Foreskin keratinocyte (primary cell): ENCODE measurements at places on chromosomes 13 and 19. TPM values are rescaled to one million over a fixed set of nuclear protein-coding genes. Genes with fewer than 3 reads are reported as not detected.

SHANK1 gene
- 0.08 and 0.15 TPM in 2 replicates for polyA plus RNA-seq

GARIN5A gene
- polyA plus RNA-seq: 0.76 and 1.1 TPM in 2 replicates

DNA sequence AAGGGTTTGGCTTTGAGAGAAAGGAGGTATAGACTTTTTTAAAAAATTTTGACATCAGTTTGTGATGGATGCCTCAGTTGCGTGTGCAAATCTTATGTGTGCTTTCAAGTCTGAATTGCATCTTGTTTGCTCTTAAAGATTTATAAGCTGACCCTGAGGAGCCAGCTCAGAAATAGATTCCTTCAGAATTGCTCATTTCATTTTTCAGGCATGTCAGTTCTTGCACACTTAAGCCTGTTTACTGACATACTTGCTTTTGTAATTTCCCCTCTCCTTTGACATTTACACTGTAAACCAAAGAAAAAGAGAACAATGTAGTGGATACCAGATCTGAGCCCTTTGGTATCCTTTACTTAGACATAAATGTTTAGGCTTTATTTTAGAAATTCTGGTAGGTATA, 87.6 kb downstream of the RNF17 start:
- DNase-seq: peak; percentile 77

GRCh38 chr13:63086286-63086685, 1670.6 kb upstream of the PCDH20 start:
- no peak for DNase-seq

DNA sequence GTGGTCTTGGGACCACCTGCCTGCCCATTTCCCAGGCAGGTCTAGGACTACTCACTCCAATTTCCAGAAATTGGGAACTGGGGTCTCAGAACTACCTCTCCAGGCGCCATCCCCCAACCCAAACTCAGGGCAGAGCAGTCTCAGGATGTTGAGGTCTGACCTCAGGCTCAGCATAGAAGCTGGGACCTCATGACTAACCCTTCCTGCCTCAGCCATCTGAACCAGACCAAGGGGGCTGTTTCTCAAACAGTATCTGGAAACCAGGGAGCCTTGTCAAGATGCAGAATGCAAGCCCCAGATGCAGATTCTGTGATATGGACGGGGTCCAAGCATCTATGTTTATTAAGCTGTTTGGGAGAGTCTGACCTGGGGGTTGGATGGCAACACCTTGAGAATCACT, 1.3 kb downstream of the FBXW9 start:
- no peak for DNase-seq

DNA sequence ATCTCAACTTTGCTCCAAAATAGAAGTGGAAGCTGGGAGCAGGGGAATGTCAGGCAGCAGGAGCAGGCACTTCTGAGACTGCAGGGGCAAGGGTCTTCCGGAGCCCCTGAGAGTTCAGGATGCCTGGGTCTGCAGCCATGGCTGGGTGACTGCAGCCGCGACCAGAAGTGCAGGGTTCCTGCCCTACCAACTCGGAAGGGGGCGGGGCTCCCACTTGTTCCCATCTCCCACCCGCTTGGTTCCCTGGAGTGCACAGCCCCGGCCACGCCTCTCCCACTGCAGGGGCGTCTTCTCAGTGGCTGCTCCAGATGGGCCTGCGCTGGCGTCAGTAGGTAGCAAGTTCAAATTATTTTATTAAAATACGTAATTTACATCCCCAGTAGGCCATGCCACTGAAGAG, 1631.7 kb downstream of the OLFM4 start:
- no peak for DNase-seq

- no peak for DNase-seq
These were observed 1.5 kb upstream of the TNFSF9 start for GRCh38 chr19:6529351-6529750.

DNA sequence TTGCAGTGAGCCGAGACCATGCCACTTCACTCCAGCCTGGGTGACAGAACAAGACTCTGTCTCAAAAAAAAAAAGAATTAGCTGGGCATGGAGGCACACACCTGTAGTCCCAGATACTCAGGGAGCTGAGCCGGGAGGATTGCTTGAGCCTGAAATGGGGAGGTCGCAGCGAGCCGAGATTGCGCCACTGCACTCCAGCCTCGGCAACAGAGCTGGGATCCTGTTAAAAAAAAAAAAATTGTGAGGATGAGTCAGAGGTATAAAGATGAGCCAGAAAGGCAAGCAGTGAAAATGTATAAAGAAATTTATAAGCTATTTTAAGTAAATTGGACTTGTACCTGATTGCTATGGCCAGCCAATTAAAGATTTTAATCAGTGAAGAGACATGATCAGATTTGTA, 21.1 kb downstream of the KBTBD6 start:
- DNase-seq: no peak

- DNase-seq: no peak
These were observed 3.4 kb upstream of the HNRNPL start for GRCh38 chr19:38853214-38853613.

DNA sequence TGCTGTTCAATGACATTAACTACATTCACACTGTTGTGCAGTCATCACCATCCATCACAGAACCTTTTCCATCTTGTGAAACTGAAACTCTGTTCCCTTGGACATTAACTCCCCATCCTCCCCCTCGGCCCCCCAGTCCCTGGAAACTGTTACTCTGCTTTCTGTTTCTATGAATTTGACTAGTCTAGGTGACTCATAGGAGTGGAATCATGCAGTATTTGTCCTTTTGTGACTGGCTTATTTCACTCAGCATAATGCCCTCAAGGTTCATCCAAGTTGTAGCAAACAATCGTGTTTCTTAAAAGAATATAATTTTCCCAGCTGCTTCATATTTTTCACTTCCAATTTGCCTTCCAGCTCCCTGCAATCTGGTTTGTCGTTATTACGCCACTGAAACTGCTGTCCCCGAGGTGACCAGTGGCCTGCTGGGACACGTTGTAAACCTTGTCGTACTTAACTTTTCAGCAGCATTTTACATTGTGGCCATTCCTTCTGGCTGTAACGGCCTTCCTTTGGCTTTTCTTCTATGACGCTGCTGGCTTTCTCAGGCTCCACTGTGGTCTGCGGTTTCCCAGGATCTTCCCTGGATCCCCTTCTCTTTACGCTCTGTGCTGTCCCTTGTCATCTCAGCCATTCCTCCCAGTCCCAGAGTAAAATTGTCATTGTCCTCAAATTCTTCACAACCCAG, 74.0 kb downstream of the DHRS12 start:
- peak; percentile 81 for DNase-seq
